ENCODE measurements at places on chromosomes 3 and 15.

GRCh38 chr15:44394062-44394461 is 33.4 kb upstream of the CTDSPL2 start:
- DNase-seq, result no peak

DNA sequence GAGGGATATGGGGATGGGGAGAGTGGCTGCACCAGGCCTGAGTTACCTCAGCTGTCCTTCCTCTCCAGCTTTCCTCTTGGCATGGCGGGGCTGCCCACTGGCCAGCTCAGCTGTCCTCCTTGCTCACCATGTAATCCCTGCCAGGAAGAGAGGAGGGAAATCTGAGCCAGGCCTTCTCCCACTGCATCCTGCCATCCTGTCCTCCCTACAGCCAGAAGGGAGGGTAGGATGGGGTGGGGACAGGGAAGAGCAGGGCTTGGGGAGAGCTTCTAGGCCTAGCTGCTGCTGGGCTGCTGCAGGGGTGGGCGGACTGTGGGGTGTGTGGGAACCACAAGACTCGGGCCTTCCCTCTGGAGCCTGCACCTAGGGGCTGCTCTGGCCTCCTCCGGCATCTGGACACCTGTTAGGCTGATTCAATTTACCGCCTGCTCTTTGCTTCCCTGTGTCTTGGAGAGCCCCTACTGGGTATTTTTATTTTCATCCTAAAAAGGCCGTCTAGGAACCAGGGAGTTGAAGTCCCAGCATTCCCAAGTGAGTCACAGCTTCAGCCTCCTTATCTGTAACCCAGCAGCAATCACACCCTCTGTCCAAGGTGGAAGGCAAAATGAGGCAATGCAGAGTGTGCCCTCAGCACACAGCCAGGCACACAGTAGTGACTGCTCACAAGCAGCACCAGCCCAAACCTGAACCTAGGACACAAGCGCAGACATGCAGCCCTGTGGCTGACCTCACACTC is 13.1 kb upstream of the KY start:
- DNase-seq, result no peak

DNA sequence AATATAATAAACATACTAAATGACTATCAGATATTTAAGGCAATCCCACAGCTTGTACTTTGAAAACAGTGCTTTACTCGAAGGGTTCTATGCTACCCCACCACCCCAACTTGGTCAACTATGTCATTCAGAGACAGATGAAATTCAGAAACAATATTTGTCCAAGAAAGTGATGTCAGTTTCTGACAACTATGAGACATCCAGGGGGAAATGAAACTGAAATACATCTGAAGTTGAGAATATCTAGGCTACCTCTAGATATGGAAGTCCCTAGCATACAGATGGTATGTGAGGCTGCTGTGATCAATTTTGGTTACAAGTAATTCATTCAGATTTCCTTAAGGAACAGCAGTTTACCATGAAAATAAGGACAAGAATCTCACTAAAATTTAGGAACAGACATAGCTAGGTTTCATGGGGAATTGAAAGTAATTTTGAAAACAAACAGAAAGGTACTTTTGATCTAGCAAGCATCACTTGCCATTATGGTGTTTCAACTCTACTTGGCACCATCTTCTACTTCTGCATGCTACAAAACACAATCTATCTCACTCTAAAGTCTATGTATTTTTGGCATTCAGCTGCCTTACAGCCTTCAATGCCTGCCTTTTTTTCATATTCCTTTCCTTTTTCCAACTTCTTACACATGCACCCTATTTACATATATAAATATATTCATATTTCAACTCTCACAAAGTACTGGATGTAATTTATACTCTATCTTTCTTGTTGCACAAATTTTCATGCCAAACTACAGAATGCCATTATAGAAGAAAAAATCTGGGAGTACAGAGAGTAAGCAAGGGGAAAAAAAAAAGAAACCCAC is 21.7 kb downstream of the ATG3 start:
- DNase-seq, result no peak

DNA sequence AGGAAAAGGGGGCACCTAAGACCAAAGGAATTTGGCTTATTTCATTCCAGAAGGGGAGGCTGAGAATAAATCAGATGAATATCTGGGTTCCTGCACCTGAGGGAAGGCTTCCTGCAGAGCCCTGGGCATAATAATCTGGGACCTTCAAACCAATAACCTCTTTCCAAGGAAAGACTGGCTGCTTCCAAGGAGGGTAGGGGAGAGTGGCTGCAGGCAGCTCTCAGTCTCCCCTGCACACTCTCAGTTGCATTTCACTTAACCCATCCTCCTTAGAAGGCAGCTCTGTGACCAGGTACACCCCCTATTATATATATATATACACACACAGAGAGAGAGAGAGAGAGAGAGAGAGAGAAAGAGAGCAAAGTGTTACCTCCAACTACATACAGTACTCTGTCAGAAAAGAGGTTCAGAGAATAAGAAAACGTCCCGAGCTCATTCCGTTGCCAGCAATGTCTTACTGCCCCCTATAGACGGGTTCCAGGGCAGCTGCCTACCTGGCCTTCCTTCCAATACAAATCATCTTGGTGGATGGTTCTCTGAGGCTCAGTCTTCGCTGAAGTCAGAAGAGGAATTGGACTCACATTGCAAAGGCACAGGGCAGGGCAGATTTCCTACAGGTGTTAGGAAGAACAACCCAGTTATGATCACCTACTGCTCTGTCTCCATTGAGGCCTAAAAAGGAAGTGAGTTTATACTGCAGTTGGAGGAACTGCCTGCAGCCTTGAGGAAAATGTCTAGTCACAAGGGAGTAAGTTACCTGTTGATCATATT is 26.1 kb downstream of the CAPN3 start:
- DNase-seq, result no peak

GRCh38 chr15:25939122-25939521 is 76.0 kb upstream of the ATP10A start:
- no peak for DNase-seq

- DNase-seq, result no peak
Measured at GRCh38 chr15:62253294-62253693, 88.2 kb upstream of the C2CD4B start.

GRCh38 chr15:77021803-77022381 is 27.0 kb downstream of the PSTPIP1 start:
- DNase-seq, result peak; percentile 26

DNA sequence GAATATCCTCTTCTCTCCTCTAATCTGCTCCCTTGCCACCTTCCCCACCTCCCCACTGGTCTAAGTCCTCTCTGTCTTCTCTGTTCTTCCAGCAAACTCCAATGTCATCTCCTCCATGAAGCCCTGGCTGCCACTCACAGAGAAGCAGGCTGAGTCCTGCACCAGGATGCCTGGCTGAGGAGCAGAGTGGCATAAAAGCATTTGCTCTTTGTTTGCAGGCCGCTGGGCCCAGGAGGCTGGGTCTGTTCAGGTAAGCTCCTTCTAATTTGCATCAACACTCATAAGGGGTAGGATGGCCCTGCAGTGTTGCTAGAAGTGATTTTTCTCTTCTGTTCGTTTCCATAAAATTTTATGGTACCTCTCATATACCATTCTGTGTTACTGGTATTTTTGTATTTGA is 43.2 kb upstream of the KLHL25 start:
- DNase-seq, result no peak

GRCh38 chr3:130906374-130906995 is 12.6 kb downstream of the ATP2C1 start:
- no peak for DNase-seq

DNA sequence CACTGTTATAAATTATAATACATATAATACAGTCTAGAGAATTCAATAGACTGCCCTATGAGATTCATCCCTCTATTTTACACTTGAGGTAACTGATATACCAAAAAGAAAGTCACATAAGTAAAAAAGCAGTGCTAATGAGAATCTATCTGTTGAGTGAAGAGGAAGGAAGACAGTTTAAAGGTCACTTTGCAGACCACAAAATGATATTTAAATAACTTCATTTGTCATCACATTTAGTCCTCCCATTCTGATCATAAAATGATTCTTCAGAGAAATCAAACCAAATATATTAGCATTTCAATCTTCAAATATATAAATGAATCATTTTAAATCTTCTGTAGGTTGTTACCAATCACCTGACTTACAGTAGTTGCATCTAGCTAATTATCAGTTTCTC is 60.5 kb upstream of the CCDC50 start:
- no peak for DNase-seq

DNA sequence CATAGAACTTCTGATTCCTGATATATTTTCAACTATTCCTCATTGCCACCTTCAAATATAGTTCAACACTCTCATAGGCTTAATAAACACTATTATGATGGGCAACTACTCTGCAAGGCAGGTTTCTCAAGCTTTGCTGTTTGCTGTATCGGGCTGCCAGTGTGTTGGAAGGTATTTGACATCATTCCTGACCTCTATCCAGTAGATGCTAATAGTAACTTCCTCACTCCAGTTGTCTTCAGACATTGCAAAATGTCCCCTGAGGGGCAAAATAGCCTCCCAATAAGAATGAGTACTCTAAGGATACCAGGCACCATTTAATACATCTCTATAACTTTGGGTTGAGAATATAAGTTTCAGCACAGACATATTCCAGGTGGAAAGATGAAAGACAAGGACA is 147.5 kb upstream of the PFN2 start:
- no peak for DNase-seq

DNA sequence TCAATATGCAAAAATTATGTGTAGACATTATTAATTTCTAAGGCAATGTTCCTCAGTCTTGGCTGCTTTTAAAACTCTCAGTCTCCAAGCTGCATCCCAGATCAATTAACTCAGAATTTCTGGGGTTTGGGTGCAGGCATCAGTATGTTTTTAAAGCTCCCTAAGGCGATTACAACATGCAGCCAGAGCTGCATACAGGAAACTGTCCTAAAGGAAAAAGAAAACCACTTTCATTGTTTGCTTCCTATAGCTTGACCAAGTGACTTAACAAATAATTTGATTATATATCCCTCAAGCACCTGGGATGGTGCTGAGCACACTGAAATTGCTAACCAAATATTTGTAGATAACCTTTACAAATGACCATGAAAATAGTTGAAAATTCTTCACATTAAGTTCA is 194.7 kb downstream of the DTWD1 start:
- DNase-seq, result no peak

DNA sequence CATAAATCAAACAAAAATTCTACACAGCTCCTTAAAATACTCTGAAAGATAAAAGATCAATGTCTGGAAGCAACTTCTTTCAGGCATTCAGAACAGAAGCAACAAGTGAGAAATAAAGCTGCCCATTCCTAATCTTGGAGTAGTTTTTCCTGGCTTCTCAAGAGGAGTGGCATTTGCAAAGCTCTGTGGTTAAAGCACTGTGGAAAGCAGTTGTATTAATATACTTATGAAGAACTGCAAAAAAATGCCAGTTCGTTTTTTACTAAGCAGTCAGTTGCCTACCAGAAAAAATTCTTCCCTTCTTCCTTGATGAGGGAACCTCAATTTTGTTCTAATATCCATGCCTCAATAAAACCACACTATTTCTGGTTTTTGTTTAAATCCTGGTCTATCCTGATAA is 197.8 kb downstream of the TNIK start:
- DNase-seq, result no peak

- no peak for DNase-seq
Measured at GRCh38 chr3:141632779-141633374, 105.2 kb upstream of the RNF7 start.

- no peak for DNase-seq
Measured at GRCh38 chr3:47566667-47567066, 12.0 kb downstream of the CSPG5 start.

DNA sequence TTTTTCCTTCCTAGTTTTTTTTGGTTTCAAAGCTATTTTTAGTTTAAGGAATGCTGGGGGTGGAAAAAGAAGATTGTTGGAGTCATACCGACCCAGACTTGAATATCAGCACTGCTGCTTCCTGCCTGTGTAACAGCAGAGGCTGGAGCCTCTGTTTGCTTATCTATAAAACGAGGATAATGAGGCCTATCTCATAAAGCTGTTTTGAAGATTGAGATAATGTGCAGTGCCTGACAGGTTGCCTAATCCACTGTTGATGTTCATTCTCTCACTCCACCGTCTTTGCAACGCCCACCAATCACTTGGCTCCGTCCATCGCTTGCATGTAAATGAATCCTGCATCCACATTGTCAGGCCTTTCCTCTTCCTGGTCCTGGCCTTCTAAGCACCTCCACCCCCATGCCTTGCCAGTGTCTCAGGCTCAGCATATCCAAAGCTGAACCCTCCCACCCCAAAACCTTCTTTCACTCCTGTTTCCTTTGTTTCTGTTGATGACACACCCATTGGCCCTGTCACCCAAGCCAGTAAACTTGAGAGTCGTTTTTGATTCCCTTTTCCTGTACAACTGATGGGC is 94.9 kb downstream of the MEX3B start:
- no peak for DNase-seq

DNA sequence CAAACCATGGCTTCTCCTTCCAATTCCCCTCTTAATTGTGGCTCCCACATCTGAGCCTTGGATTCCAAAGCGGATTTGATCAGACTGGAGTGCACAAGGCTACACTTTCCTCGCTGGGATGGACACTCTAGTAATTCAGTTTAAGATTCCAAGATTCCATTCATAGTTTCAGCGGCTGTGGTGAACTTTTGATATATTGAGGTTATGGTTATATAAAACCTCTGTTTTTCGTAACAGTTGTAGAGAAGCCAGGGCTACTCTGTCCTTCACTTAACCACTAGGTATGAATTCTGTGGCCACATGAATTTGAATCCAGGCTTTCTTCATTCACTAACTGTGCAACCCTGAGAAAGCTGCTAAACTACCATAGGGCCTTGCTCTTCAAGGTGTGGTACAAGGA is 67.9 kb upstream of the KY start:
- no peak for DNase-seq

DNA sequence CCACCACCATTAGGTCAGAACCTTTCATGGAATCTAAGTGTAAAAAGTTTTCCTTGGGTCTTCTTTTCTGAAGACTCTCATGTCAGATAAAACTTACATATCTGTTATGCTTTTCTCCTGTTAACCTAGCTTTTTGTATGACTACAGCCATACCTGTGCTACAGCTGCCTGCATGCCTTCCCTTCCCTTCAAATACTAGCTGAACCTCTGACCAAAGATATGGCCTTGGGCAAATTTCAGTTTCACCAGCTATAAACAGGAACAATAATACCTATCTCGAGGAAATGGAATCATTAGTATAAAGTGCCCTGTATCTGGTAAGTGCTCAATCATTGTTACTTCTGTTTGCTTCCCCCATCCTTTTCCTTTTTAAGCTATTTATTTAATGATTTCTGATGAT is 25.0 kb downstream of the GLB1 start:
- DNase-seq, result no peak

GRCh38 chr3:52289747-52290595 is 2.3 kb downstream of the GLYCTK start:
- no peak for DNase-seq

GRCh38 chr15:89785064-89785773 is 9.1 kb downstream of the MESP2 start:
- no peak for DNase-seq

GRCh38 chr15:62390791-62391640 is 225.9 kb upstream of the C2CD4B start:
- DNase-seq, result no peak

DNA sequence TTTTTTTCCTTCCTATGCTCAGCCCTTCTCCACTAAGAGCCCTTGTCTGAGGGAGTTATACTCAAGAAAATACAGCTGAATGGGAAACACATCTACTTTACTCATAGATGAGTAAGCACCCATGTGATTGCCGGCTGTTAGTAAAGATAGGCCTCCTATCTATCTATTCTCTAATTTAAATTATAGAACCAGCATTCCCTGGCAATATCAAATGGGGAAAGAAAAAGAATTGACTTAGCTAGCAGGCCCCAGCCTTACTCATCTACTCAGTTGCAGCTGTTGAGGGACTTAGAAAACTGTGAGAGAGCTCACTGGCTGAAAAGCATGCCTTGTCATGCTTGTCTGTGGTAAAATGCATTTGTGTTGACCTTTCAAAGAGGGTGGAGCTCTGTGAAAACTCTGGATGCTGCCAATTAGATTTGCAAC is 116.9 kb upstream of the LRRFIP2 start:
- no peak for DNase-seq

All from T follicular helper cell (primary cell).